ENCODE measurements at places on chromosomes 5 and 9. TPM values are rescaled to one million over a fixed set of nuclear protein-coding genes. Genes with fewer than 3 reads are reported as not detected.

Gene PRDM9
- total RNA-seq: not detected

Gene KIF4B
- total RNA-seq: not detected

Gene QRFP
- total RNA-seq: not detected

Gene FBP1
- total RNA-seq: 3.7 TPM

Gene CCDC180
- total RNA-seq: 11.4 TPM

Gene CCDC183
- total RNA-seq: 2.2 TPM

Gene TNFSF15
- total RNA-seq: 0.05 TPM

Gene ISOC1
- total RNA-seq: 12.3 TPM

Gene NOP16
- 17.9 TPM for total RNA-seq

Gene ITGA2
- 1.8 TPM for total RNA-seq

Gene GLDC
- total RNA-seq: not detected

Gene PCDHB15
- not detected for total RNA-seq

Gene PRRX2
- not detected for total RNA-seq

Gene IL13
- 0.20 TPM for total RNA-seq

Gene SLC36A3
- total RNA-seq: not detected

Gene ZDHHC11B
- total RNA-seq: 31.2 TPM

Gene GABRP
- not detected for total RNA-seq

Gene COL15A1
- not detected for total RNA-seq

Gene SNCAIP
- not detected for total RNA-seq

Gene ECSCR
- total RNA-seq: not detected

Gene BNC2
- not detected for total RNA-seq

Gene WHRN
- 32.6 TPM for total RNA-seq

Gene MRPL50
- 6.6 TPM for total RNA-seq

Gene DDX46
- total RNA-seq: 47.2 TPM

Gene FCN2
- not detected for total RNA-seq

Gene CKMT2
- not detected for total RNA-seq

Gene SLC1A3
- not detected for total RNA-seq

Data from T-helper 17 cell (primary cell).